ENCODE measurements at places on chromosomes 5 and 9. TPM values are rescaled to one million over a fixed set of nuclear protein-coding genes. Genes with fewer than 3 reads are reported as not detected.

EQTN gene
- 0.24 TPM for total RNA-seq

PAPPA gene
- 0.38 TPM for total RNA-seq

PDE6A gene
- total RNA-seq = not detected

ANKRD34B gene
- 2.9 TPM for total RNA-seq

FOXD4L6 gene
- total RNA-seq = 0.21 TPM

SH3TC2 gene
- total RNA-seq = 0.04 TPM

SPATA31E1 gene
- not detected for total RNA-seq

SPATA6L gene
- 0.39 TPM for total RNA-seq

- H3K4me3 ChIP-seq = no peak overlapping the region
- no peak overlapping the region for H3K27ac ChIP-seq
- no peaks in the 10 kb centered on the region for H3K36me3 ChIP-seq
- H3K4me1 ChIP-seq = no peaks in the 10 kb centered on the region
- no peak for DNase-seq
Measured at GRCh38 chr9:129576546-129577543, 44.1 kb downstream of the C9orf50 start.

DNA sequence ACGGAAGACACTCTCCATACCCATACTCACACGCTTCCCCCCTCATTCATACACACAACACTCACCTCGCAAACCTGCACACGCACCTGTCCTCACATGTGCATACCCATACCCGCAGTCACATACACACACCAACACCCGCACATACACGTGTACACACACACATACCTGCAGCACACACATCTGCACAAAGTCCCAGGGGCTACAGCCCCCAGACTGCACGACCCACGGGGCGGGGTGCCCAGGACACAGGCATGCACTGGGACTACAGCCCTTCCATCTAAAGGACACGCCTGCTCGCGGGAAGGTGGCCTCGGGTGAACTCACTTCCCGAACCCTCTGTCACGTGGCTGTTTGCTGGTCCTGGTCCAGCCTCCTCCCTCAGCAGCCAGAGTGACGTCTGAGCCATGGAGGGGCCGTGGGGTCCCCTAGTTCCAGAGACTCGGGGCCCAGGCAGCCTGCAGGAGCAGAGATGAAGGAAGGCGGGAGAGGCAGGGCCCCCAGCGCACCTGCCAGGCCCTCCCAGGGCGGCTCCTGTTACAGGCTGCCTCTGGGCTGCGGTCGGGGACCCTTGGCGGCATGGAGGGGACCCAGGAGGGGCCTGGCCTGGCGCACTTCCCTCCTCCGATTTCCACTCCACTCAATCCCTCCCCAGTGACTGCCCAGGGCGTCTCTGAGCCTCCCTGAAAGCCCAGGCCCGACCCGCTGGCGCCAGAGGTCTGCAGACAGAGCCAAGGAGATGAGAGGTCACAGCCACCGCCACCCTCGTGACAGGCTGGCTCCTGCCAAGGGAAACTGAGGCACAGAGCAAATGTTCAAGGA is 8.1 kb downstream of the SLC12A7 start:
- no peaks in the 10 kb centered on the region for H3K36me3 ChIP-seq
- no peak overlapping the region for H3K4me3 ChIP-seq
- H3K27ac ChIP-seq = no peak overlapping the region
- no peak for DNase-seq
- H3K4me1 ChIP-seq = peaks cover 46% of the 10 kb centered on the region

DNA sequence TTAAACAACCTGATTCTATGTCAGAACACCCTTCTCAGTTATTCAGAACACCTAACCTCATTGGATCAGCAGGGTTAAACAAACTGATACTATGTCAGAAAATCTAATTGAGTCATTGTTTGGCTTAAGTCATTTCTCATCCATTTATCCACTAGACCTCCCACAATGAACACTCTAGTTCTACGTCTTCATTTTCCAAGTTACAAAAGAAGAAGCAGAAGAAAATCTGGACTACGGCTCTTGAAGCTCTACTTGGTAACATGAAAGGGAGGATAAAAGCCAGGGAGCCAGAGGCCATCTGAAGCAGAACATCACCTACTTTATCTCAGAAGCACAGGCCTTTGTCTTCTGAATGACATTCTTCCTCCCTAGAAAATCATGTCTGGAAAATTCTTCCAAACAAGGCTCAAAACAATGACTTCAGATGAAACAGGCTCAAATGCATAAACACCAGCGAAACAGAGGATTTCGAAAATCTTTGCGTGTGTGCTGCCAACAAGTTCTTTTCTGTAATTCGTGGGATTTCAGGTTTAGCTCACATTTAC is 35.4 kb upstream of the TGFBI start:
- no peak overlapping the region for H3K27ac ChIP-seq
- no peaks in the 10 kb centered on the region for H3K4me1 ChIP-seq
- DNase-seq = no peak
- H3K4me3 ChIP-seq = no peak overlapping the region

DNA sequence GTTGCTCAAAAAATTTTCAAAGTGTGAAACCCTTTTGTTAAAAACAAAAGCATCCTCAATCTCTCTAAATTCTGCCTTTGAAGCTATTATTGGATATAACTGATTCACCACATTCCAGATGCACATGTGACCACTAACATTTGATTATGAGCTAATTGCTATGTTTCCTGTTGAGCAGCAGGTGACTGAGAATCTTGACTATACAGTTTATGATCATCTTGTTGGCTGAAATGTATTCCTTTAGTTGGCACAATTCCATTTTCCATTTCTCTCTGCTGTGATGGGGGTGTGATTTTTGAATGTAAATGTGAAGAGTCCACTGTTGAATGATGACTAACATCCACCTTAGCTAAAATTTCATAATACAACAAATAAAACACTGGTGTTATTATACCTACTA is 10.7 kb downstream of the LYSMD3 start:
- no peak for DNase-seq
- H3K27ac ChIP-seq = peak overlapping the region; percentile 23
- no peaks in the 10 kb centered on the region for H3K4me1 ChIP-seq
- H3K27me3 ChIP-seq = no peaks in the 10 kb centered on the region
- H3K36me3 ChIP-seq = no peaks in the 10 kb centered on the region
- no peak overlapping the region for H3K4me3 ChIP-seq

DNA sequence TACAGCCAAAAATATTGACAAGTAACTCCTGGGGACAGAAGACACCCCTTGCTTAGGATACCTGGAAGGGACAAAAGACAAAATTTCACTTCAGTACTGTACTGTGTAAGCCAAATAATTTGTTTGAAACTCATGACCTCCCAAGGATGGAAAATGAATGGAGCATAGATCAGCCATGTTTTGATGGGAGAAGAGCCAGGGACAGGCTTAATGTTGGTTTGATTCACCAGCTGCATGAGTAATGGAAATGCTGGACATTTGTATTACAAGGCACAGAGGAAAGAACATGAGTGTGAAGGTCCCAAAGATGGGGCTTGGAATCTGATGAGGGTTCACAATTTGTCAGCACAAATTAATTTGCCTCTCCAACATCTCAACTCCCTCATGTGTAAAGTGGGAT is 122.8 kb downstream of the ENC1 start:
- peaks cover 9% of the 10 kb centered on the region for H3K4me1 ChIP-seq
- no peaks in the 10 kb centered on the region for H3K27me3 ChIP-seq
- no peaks in the 10 kb centered on the region for H3K36me3 ChIP-seq
- no peak for DNase-seq

GRCh38 chr5:127421471-127421870 is 96.0 kb upstream of the PRRC1 start:
- no peak for DNase-seq
- no peaks in the 10 kb centered on the region for H3K27me3 ChIP-seq
- H3K4me1 ChIP-seq = no peaks in the 10 kb centered on the region
- H3K27ac ChIP-seq = no peak overlapping the region
- H3K4me3 ChIP-seq = no peak overlapping the region
- H3K36me3 ChIP-seq = no peaks in the 10 kb centered on the region

DNA sequence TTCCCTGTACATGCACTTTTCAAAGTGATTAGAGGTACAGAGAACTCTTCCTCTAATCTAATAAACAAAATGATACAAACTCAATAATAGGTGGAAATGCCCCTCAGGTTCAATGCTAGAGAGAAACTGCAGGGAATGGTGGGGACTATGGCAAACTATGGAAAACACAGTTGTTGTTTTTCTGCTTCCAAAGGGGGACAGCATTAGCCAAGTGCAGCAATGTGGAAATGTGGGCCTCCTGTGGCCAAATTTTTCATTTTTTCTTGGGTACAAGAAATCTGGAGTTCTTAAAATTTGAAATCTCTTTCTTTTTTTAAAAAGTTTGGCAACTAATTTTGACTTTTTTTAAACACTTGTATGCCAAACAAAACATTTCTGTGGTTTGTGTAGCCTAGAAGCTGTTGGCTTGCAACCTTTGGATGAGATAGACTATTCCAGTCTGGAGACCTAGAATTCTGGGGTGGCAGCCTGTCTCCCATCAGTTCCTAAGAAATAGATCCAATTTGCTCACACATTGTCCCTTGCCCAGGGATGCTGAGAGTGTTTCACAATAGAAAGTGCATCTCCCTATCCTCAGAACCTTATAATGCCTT is 218.6 kb downstream of the PAPPA start:
- DNase-seq = no peak
- no peaks in the 10 kb centered on the region for H3K27me3 ChIP-seq
- no peak overlapping the region for H3K27ac ChIP-seq
- H3K4me3 ChIP-seq = no peak overlapping the region
- H3K36me3 ChIP-seq = no peaks in the 10 kb centered on the region

GRCh38 chr9:17894501-17895160 is 315.8 kb downstream of the SH3GL2 start:
- no peaks in the 10 kb centered on the region for H3K36me3 ChIP-seq
- H3K4me1 ChIP-seq = no peaks in the 10 kb centered on the region
- no peaks in the 10 kb centered on the region for H3K27me3 ChIP-seq
- H3K4me3 ChIP-seq = no peak overlapping the region
- no peak overlapping the region for H3K27ac ChIP-seq

DNA sequence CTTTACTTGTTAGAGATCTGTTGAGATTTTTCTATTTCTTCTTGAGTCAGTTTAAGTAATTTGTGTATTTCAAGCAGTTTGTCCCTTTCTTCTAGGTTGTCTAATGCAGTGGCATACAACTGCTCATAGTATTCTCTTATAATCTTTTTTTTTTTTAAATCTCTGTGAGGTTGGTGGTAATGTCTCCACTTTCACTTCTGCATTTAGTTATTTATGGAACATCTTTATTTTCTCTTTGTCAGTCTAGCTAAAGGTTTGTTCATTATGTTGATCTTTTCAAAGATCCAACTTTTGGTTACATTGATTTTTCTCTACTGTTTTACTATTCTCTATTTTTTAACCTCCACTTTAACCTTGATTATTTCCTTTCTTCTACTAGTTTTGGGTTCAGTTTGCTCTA is 13.8 kb downstream of the FOXE1 start:
- peaks cover 32% of the 10 kb centered on the region for H3K27me3 ChIP-seq
- DNase-seq = no peak
- H3K4me1 ChIP-seq = peaks cover 9% of the 10 kb centered on the region
- no peaks in the 10 kb centered on the region for H3K36me3 ChIP-seq
- no peak overlapping the region for H3K27ac ChIP-seq
- H3K4me3 ChIP-seq = no peak overlapping the region

- H3K4me1 ChIP-seq = peaks cover 5% of the 10 kb centered on the region
- H3K36me3 ChIP-seq = no peaks in the 10 kb centered on the region
- H3K27me3 ChIP-seq = no peaks in the 10 kb centered on the region
- DNase-seq = no peak
- no peak overlapping the region for H3K27ac ChIP-seq
Measured at GRCh38 chr5:113320273-113320780, 114.5 kb downstream of the TSSK1B start.

DNA sequence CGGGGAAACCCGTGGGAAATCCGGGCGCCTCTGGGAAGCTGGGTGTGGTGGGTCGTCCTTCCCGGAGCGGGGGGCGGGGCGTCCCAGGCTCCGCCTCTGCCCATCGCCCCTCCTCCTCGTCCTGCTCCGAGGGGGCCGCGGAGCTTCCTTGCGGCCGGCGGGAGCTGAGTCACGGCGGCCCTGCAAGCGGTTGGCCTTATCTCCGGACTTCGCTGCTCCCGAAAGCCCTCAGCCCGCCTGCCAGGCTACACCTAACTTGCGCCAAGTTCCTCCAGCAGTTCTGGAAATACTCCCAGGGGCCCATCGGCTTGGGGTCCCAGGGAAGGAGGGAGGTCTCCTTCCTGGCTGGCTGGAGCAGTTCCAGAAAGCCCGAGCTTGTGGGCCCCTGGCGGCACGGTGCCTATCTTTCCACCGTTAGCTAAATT is 54.1 kb upstream of the CDKN2AIPNL start:
- no peaks in the 10 kb centered on the region for H3K27me3 ChIP-seq
- DNase-seq = peak; percentile 92
- H3K4me1 ChIP-seq = peaks cover 16% of the 10 kb centered on the region
- H3K4me3 ChIP-seq = peak overlapping the region; percentile 95
